ENCODE measurements at places on chromosomes 3 and 15.

DNA sequence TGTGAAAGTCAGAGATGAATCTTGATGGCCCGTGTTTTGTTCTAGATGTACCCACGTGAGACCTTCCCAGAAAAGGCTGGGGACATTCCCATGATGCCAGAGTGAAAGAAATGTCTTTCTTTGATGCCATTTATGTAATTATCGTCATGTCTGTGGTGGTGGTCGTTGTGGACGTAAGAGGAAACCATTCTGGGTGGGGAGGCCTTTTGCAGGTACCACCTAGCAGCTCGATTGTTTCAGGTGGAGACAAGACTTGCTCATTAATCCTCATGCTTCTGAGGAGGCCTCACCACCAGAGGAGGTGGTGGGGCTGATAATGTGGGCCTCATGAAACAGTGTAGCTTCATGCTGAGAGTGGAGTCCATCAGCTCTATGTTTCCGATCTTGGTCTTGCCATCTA is 58.1 kb upstream of the USP3 start:
- no peak for DNase-seq

GRCh38 chr15:44713006-44713966 is 2.0 kb downstream of the B2M start:
- no peak for DNase-seq

GRCh38 chr3:78781351-78781750 is 986.4 kb downstream of the ROBO1 start:
- no peak for DNase-seq

DNA sequence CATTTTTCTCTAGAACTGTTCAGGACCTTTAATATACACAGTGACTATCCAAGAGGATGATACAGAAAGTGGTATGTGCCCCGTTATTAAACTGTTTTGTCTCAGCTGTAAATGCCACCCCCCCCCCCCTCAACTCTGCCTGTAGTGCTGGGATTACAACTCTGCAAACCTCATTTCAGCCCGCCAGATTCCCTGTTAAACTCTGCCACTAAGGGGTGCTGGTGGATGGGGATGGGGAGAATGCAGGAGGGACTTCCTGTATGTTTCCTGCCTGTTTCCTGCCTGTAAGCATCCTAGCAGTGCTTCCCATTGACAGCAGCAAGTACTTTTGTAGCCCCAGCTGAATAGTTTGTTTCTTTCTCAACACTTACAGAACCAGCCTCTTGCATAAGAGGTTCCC is 301.7 kb upstream of the RORA start:
- no peak for DNase-seq

DNA sequence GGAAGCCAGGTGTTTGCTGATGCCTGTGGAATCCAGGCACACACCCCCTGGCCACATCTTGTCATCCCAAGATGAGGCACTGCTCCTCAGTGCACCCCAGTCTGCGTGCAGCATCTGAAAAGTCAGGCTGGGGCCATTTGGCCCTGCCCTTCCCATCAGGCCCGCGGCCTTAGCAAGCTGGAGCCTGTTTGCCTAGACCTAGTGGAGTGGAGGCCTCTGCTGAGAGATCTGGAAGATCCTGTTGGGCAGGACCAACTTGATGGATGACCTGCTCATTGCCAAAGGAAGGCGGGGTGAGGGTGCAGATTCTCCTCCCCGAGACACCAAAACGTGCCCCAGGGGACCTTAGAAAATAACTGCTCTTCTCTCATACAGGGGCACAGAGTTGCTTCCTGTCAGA is 220.2 kb downstream of the SHQ1 start:
- DNase-seq = no peak

DNA sequence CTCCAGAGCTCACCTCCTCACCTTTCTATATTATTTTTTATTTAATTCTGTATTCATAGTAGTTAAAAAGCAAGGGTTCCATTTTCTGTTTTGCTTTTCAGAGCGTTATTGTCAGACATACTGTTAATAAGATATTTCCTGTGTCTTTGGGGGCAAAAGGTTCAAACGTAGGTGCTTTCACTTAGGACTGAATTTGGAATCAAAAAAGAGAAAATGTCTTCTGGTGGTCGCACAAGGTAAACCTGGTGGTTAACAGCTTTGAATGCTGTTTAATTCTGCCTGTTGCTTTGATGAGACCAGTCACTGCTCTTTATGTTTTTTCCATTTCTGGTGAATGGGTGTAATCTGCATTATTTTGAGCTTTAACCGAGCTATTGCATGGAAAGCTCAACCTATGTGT is 212.5 kb downstream of the TCF12 start:
- no peak for DNase-seq

DNA sequence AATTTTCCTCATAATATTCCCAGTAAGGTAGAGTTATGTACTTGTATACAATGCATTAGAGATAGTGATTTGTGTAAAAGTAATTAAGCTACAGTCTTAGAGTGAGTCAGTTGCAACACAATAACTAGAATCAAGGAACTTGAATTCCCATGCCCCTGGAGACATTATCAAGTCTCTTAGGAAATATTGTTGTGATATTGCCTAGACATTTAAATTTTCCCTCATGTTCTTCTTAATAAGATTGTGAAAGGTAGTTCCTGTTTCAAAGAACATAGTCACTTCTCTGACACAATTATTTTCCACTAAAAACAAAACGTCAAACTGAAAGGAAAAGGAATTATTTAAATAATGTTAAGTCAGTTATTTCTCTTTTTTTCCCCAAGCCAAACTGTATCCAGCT is 13.0 kb upstream of the ATP1B3 start:
- DNase-seq = no peak

Data from activated naive CD8-positive, alpha-beta T cell treated with anti-CD3 and anti-CD28 coated beads, Interleukin-2, amount 50 U/mL, for 16 hours (primary cell).